ENCODE measurements at places on chromosomes 3 and 15.

- DNase-seq: no peak
These were observed 15.0 kb upstream of the CACNA2D2 start for GRCh38 chr3:50518436-50518835.

DNA sequence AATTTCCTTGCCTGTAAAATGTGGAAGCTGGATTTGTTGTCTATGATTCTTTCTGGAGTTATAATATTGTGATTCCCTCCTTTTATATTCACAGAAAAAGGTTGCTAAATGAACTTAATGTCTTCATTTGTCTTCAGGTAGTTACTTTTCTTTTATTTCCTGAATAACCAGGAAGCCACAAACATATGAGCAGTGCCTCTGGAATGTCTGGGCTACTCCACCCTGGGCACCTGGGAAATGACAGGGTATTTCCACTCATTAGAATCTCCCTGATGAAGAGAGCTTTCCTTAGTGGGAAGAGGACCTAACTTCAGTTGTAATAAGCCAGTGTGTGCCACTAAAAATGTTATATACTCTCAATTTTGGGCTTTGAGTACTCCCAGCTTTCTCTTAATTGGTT, 3.8 kb upstream of the SLMAP start:
- no peak for DNase-seq

- no peak for DNase-seq
These were observed 62.2 kb downstream of the MYLK start for GRCh38 chr3:123821920-123822319.

DNA sequence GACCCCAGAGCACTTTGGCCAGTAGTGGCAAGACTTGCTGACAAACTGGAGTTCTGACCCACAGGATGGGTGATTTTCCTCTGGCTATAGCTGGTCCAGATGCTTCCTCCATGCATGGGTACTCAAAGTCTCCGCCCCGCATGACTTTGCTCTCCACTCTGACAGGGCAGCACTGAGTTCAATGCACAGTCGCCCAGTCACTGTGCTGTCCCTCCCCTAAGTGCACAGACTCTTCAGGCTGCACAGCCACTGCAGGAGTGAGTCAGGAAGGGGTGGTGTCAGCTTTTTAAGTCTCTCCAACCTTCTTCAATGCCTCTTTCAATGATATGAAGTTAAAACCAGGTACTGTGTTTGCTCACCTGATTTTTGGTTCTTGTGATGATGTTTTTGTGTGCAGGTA, 17.8 kb downstream of the TEX9 start:
- DNase-seq: no peak

GRCh38 chr3:134074001-134074789, 44.5 kb upstream of the SLCO2A1 start:
- DNase-seq: no peak

DNA sequence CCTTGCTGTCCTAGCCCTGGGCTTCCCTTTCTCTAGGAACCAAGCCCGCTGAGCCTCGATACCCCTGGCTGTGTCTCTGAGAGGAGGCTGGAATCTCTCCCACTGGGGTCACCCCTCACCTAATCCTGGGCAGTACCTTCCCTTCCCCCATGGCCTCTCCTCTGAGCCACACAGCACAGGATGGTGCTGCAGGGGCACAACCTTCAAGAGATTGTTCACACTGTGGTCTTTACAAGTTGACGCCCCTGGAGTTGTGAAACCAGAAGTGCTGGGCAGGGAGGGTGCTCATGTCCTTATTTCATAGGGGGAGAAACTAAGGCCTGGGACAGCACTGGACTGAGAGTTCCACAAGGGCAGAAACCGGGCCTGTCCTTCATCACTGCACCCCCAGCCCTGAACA, 70.9 kb upstream of the TMEM115 start:
- DNase-seq: no peak

- no peak for DNase-seq
These were observed 22.1 kb downstream of the ARNT2 start for GRCh38 chr15:80426316-80426715.

DNA sequence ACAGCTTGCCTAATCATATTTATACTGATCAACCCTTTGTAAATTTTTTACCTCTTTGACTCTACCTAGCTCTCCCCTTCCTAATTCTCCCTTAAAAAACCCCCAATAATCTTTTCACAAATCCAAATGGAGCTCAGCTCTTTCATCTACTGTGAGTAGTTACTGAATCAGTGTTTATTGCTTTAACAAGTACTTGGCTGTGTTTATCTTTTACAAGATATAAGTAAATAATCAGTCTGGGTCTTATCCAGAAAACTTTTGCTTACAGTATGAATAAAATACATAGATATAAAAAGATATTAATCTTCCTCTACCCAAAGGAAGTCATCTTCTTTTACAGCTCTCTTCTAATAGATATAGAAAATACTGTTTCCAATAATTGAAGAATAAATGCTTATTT, 366.4 kb downstream of the RAP2B start:
- no peak for DNase-seq

DNA sequence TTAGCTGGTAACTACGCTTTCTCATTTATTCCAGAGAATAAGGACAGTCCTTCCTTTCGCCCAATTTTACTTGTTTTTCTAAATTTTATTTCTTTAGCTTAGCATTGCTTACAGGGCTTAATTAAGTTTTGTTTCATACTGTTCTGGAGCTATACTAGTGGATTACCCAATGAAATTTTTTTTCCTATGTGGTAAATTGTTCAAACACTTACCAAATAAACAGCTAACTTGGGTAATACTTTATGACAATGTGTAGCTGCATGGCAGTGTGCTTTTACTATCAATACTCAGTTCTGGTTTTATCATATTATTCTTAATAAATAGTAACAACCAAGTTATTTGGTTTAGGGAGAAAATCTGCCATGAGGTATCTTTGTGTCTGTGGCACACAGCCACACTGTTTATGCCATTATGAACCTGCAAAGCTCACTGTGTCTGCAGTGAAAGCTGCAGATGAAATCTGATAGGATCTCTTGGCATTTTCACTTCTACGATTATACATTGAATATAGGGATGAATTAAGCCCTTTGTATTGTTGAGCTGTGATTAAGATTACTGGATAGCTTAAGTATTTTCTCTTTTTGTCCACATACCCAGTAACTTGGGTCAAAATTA, 37.2 kb downstream of the UBE2E2 start:
- DNase-seq: no peak

- no peak for DNase-seq
These were observed 53.4 kb downstream of the DCBLD2 start for GRCh38 chr3:98848108-98848507.

- no peak for DNase-seq
These were observed 1.1 kb downstream of the EIF4G1 start for GRCh38 chr3:184315543-184315867.

- no peak for DNase-seq
These were observed 1.1 kb downstream of the TM6SF1 start for GRCh38 chr15:83108266-83109219.

DNA sequence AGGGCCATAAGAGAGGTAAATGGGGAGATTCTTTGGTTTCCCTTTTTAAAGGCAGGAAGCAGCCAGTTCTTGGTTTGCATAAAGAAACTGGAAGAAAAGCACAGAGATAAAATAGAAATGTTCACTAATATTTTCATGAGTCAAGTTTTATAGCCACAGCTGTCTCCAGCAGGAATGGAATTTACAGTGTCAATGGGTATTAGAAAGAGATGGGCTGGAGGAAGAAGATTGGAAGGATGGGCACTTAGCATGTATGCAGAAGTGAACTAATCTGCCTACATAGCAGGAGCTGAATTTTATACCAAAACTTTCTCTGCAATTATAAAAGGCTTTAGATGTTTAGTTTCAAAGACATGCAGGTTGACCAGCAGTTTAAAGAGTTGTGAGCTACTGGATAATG, 521.9 kb upstream of the GOLIM4 start:
- no peak for DNase-seq

DNA sequence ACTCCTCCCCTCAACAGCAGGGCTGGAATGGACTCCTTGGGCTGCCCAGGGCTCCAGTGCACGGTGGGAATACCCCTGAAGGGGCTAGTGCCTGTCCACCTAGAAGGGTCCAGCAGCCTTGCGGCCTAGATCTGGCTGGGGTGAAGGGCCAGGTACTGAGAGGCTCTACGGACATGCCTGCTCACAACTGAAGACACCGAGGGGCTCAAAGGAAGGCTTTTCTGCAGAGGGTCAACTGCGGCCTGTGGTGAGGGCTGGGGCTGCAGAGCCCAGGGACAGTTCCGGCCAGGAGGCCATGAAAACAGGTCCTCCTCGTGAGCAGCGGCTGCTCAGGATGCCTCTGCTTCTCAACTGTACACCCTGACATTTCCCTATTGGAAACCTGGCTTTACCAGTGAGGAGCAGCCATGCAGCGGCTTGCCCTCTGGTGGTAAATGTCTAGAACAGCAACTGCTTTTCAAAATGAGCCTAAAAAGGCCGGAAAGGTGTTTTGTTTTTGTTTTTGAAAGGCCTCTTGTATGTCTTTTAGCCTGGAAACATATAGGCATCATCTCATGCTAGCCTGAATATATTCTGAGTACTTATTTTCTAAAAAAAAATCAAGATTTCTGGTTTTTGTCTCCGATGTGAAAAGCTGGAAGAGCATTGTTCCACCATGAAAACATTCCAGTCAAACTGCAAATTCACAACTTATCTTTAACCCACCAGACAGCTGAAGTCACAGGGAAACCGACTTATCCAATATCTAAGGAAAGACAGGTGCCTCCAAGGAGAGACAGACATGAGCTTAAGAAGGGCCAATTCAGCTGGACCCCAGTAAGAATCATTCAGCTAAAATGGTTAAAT, 163.4 kb downstream of the KLF13 start:
- no peak for DNase-seq

DNA sequence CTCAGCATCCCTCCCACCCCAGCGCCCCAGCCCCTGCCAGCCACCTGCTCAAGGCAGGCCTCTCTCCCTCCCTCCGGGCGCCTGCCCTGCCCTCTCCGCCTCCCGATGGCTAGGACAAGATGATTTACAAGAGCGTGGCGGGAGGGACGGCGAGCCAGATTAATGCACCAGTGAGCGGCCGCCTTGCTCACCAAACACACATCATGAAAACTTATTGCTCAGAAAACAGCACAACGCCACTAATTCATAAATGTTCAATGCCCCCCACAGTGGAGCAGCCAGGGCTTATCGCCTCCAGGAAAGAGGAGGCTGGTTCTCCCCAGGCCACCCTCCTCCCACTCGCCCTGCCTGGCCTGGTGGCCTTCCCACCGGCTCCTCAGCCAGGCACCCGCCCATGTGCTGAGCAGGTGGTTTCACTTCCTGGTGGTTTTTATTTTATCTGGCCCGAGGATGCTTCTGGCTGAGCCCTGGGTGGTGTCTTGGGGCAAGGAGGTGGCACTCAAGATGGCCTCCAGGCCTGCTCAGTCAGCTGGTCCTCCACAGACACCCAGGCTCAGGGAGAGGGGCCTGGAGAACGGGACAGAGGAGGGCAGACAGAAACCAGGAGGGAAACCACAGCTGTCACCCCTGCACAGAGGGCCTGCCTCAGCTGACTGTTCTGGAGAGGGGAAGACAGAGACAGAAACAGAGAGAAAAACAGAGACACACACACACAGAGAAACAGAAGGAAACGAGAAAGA, 284.9 kb downstream of the UACA start:
- no peak for DNase-seq

- no peak for DNase-seq
These were observed 762.7 kb upstream of the CFAP20DC start for GRCh38 chr3:59812237-59813147.

DNA sequence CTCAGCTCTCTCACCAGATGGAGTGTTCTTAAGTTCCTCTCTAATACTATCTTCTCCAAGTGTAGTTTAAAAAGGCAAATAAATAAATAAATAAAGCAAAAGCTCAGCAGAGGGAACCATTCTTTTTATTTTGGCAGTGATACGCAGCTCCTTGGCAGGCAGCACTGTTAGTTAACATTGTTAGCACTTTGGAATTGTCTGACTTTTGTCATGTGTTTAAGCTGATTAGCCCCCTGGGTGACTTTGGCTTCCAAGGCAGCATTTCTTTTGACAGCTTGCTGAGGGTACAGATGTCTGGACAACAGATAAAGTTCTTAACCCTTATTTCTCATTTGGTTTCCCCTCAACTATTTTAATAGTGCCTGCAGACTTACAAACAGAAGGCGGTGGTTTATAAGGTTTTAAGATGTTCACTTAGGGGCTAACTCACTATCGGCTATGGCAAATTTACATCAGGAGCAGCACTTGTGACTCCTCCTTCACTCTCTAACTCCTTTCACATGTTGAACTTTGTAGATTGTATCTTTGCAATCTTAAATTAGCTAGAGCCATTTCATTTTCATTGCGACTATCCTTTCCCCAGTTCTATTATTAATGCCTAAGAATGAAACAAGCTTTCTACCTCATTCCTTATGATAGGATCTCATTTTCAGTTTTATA, 213.4 kb downstream of the ZBBX start:
- DNase-seq: no peak

- DNase-seq: no peak
These were observed 84.0 kb upstream of the HERC1 start for GRCh38 chr15:63917588-63918316.

DNA sequence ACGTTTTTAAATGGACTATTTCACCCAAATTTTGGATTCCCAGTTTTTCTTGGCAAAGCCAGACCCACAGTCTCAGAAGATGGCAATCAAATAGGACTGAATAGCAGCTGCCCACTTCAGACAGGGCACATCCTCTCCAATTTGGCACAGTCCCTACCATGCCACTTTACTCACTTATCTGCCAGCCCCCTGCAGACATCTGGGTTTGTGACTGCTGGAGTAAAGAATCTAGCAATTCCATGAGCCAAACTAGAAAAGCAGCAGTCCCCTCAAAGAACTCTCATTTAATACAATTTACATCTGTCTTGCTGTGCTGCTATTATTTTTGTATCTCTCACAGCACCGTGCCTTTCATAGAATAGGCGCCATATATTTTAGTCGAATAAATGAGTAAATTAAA, 16.0 kb upstream of the LRRN1 start:
- no peak for DNase-seq

- no peak for DNase-seq
These were observed 186.3 kb downstream of the MCTP2 start for GRCh38 chr15:94417501-94418293.

DNA sequence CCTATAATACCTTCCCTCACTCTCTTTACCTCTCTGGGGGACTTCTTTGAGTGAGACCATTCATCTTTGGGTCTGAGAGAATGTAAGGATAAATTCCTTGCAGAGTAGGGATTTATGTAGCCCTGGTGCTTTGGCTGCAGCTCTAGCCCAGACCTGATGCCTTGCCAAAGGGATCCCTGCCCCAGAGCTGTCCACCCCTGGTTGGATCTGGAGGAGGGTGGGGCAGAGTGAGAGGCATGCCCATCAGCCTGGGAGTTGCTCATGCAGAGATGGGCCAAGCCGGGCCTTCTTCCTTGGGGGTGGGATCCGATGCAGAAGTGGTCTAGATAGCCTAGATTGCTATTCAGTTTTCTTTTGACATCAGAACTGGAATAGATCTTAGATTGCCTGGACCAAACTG, 31.5 kb downstream of the RTP1 start:
- DNase-seq: no peak

DNA sequence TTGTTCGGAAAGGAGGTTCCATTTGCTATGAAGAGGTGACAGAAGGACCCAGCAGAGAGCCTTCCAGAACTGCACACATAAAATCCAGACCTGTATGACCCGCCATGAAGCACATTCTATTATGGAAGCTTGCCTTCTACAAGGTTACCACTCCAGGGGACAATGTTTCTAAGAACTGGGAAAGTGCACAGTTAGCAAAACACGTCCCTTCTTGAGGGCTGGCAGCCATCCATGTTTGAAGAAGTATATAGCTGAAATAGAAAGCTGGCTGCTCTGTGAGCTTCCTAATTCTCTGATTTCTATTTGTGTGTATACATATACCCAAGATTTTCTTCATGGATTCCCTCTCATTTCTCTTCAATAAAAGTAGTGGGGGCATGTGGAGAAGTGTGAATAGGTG, 74.6 kb downstream of the CNTN3 start:
- DNase-seq: no peak

All from AG04449 (cell line).